IMR-90 (cell line): ENCODE measurements at places on chromosomes 2 and 18.

- DNase-seq: no peak
Measured at GRCh38 chr2:36781907-36782720, 85.6 kb downstream of the VIT start.

DNA sequence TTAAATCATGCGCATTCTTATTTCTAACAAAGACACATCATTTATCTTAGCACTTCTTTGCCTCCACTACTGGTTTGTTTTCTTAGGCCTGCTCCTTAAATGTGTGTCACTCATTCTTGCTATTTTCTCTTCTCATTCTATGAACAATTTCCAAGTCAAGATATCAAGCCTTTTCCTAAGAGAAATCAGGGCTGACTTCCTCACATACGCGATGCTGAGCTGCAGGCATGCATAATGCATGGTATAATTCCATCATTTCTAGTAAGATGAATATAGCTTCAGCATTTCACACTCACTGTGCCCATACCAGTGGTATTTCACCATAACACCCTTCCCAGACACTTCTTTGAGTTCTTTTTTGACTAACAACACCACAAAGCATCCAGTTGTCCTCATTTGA lies 838.9 kb upstream of the DDX18 start:
- DNase-seq: no peak

DNA sequence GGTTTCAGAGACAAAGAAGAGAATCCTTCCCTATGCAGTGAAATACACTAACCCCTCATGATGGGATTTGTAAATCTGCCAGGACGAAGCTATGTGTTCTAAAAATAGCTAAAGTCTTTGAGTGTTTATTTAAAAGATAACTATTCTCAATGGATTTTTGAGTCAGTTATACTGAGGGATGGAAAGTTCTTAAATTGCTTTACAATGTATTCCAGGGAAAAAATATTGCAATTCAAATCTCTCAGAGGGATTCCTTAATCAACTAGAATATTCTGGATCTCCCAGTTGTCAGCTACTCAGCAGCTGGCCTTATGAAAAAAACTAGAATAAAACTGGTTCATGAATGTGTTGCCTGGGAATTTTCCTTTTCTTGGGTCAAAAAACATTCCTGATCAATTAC lies 312.4 kb downstream of the PLCL1 start:
- DNase-seq: peak; percentile 28

- no peak for DNase-seq
Measured at GRCh38 chr2:193783681-193784080, 1588.9 kb upstream of the TMEFF2 start.

DNA sequence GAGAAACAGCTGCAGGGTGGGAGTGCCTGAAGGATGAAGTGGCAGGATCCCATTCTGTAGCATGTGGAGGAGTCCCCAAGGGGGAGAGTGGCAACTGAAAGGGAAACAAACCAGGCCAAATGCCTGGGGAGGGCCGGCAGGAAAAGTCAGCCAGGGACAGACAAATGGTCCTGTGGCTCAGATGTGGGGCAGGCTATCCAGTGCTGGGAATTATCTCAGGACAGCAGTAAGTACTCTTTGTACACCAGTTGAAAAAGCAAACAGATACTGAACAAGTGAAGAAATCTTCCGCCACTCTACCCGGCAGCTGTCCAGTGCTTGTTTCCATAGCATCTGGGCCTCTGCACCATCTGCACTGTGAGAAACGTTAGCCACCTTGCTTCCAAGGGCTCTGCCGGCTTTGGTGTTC lies 408.9 kb downstream of the LRATD1 start:
- peak; percentile 60 for DNase-seq

- DNase-seq: peak; percentile 62
Measured at GRCh38 chr2:169109502-169110409, 40.4 kb downstream of the DHRS9 start.

- DNase-seq: no peak
Measured at GRCh38 chr2:16774980-16775898, 109.6 kb upstream of the CYRIA start.

GRCh38 chr2:151338115-151338514 lies 19.3 kb upstream of the TNFAIP6 start:
- no peak for DNase-seq

GRCh38 chr2:148300544-148300943 lies 279.7 kb downstream of the MBD5 start:
- DNase-seq: peak; percentile 39

GRCh38 chr2:25356088-25356487 lies 14.4 kb upstream of the DNMT3A start:
- DNase-seq: no peak

DNA sequence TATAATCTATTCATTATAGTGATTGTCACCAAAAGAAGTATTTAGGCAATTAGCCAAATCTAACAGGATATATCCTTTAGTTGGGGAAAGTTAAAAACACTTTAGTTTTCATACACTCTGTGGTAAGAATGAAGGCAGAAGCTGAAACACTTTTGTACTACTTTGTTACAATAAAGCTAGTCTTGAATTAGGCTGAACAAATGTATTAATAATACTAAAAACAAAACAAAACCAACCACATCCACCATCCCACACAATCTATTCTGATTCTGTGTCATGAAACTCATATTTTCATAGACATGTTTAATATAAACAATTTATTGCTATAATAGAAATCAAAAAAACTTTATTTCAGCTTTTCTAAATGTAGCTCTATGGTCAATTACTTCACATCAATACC lies 508.8 kb downstream of the ZEB2 start:
- no peak for DNase-seq

DNA sequence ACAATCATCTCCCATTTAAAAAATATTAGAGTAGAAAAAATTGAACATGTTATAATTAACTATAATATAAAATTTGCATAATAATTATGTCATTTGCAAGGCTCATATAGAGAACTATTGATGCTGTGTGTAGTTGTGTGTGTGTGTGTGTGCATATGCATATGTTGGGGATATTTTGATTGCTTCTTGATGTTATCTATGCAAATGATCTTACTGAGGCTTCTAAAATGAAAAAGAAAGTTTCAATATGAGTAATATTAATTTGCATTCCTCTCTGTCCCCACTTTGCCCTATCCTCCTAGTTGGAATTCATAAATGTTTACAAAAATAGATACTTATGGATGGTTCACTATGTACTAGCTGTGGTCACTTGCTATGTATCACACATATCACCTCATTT lies 523.3 kb downstream of the TRIB2 start:
- DNase-seq: no peak

- DNase-seq: no peak
Measured at GRCh38 chr2:216119146-216119545, 10.0 kb downstream of the XRCC5 start.

GRCh38 chr2:160264308-160264707 lies 64.2 kb upstream of the ITGB6 start:
- no peak for DNase-seq

DNA sequence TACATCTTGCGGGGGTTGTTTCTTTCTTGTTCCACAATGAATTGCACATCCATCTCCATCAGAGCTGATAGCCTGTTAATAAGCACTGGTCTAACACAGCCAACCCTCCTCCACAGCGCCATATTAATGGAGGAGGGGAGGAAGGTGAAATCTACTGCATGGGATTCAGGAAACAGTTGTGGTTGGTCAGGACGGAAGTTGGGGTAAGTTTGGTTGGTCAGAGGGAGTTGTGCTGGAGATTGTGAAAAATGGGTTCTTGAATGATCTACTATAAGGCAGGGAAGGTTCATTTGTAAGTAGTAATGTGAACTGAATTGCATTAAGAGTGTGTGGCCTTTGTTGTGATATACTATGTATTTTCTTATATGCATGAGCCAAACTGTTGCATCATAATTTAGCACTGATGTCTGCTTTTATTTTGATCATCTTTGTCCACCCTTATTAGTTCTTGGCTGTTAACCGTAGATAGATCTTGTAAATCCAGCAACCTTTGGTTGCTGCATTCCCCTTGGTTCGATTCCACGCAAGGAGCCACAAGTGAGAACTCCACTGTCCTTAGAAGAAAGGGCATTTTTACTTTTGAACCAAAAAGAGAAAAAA lies 150.6 kb upstream of the MAPRE2 start:
- no peak for DNase-seq

DNA sequence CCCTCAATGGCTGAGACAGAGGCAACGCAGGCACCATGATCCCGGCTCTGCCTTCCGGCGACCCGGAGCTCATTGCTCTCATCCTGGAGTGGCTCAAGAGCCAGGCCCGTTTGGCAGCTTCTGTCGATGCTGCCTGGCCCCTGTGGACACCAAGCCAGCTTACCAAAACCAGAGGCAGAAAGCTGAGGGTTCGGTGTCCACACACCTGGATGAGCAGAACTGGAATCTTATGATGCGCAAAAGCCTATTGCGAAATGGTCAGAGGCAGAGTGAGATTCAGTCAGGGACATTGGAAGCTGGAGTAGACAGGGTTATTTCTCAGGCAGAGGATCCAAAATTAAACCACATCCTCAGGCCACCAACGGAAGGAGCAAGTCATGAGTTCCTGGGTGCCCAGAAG lies 34.9 kb upstream of the TGIF1 start:
- DNase-seq: no peak

- DNase-seq: peak; percentile 31
Measured at GRCh38 chr18:61541673-61542072, 208.4 kb downstream of the CDH20 start.

DNA sequence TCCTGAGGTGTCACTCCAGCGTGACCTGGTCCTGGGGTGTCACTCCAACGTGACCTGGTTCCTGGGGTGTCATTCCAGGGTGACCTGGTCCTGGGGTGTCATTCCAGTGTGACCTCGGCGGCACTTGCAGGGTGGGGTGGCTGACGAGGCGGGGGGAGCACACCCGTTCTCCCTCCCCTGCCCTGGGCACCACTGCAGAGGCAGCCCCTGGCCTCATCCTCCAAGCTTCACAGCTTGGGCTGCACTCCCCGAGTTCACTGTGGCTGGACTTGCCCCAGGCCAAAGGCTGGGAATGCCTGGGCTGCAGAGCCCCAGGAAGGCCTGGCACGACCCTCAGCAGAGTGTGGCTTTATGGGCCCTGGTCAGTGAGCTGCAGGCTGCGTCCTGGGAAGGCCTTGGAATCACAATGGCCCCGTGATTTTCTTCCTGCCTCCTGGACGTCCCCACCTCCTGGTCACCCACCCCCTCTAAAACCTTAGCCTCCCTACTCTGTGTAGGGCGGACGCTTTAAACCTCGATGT lies 88.3 kb downstream of the NFATC1 start:
- no peak for DNase-seq

DNA sequence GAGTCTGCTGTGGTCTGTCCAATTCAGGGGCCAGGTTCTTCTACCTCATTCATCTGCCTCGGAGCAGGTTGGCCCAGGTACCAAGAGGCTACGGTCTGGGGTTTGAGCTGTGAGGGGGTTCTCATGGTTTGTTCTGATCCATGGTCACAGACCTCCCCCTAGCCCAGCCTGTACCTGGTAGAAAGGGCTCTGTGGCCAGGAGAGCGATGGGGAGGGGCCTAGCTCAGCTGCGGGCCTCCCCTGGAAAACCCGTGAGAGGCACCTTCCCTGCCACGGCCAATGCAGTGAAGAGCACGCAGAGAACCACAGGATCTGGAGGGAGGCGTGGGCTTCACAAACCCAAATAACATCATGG lies 19.6 kb upstream of the ALLC start:
- no peak for DNase-seq

DNA sequence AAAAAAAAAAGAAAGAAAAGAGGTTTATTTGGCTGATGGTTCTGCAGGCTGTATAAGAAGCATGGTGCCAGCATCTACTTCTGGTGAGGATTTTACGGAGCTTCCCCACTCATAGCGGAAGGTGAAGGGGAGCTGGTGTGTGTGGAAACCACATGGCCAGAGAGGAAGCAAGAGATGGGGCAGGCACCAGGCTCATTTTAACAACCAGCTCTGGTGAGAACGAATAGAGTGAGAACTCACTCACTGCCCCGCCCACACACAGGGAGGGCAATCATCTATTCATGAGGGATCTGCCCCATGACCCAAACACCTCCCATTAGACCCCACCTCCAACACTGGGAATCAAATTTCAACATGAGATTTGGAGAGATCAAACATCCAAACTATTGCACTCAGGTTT lies 68.5 kb downstream of the MOGAT1 start:
- no peak for DNase-seq

DNA sequence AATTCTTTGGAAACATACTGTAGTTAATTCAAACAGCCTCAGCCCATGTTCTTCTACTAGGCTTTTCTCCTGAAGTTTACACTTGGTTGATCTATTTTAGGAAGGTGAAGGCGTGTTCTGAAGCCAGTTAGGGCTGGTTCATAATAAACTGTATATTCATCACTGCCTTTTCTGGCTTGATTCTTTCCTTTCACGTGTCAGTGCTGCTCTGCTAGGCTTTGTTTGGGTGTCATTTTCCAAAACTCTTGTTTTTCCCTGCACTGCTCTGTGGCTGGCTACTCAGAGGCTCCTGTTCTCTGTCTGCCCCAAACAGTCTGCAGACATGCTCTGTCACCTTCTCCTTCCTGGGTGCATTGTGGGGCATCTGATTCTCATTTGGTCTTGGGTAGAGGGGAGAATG lies 136.1 kb downstream of the PARD3B start:
- peak; percentile 49 for DNase-seq

DNA sequence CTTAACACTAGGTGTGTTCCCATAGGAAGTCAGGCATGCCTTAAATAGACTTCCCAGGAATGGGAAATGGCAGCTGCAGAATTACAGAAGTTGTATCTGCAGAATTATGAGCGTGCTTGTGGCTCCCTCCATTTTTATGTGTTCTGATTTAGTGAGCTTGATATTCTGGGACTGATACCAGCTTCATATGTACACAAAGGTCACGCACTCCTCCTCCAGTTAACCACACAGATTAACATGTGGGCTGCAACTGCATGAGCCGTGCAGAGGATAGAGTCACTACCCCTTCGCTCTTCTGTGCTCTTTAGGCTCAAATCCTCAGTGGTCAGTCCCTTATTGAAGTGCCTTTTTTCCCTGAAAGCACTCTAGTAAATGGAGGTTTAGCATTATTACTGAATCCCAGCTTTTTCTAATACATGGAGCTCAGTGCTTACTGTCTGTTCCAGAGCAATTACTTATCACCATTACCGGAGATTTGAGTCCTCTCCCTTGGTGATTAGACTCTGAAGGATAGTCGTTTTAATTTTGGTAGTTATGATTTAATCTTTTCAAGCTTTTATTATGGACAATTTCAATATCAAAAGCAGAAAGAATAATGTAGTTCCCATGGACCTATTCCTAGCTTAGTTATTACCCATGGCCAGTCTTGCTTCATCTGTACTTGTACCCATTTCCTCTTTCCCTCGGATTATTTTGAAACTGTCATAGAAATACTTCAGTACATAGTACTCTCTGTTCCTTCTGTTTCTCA lies 238.3 kb downstream of the PRKCE start:
- DNase-seq: no peak
